ENCODE measurements at places on chromosomes 11 and 22.

DNA sequence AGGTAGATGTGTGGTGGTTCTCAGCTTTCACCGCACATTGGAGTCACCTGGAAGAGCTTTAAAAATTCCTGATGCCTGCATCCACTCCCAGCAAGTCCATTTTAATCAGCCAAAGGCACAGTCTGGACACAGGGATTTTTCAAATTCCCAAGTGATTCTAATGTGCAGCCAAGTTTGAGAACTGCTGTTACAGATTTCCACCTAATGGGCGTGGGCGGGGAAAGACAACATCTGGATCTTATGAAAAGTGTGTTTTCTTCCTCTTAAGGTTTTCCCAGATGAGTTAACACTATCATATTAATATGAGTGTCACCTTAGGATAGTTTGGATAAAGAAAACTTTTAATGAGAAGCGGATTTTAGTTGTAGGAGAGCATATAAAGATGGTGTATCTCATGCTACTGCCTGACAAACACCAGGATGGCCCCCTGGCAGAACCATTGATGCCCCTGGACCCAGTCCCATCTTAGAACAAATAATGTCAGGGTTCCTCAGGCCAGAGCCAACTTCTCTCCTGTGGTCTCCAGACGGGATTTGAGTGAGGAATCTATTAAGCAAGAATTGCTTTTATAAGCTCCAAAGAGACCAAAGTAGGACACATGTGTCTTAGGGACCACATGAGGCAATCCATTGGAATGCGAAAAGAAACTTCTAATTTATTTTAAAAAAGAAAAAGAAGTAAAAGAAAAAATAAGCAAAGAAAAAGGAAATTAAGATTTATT lies 31.9 kb downstream of the POU2AF1 start:
- no peak for DNase-seq

DNA sequence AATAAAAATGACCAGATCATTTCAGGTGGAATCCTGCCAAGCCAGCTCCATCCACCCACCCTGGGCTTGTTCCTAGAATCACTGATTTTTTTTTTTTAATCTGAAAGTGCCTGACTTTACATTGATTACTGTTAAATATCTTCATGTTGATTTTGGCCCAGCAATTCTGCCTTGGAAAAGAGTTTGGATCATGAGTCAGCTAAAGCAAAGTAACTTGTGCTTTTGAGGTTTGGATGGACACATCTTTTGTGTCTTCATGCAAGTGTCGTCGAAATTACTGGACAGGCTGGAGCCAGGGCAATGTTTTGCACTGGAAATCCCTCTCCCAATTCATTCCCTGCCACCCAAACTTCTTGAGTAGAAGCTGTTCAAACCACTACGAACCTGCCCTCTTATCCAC lies 164.0 kb upstream of the SYT13 start:
- DNase-seq: peak; percentile 56

DNA sequence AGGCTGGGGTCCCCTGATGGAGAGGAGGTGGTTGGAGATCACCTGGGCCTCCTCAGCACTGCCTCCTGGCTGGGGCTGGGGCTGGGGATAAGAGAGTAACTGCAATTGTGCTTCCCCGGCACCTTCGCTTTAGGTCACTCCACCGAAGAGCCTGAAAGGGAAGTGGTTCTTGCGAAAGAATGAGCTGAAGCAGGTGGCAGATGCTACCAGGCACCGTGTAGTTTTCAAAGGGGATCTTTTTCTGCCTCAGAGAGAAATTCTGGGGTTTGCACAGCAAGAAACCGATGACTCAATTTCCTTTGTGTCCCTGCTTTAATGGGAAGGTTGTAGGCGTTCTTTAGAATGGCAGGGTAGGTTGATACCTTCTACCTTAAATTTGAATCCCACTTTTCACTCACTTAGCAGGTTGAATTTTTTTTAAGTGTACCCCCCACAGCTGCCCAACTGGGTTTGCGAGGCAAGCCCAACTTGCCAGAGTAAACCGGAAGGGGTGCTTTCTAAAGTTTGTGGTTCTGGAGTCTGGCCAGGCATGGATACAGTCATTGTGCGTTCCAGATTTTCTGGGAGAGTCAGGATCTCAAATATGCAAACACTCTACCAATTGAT lies 5.3 kb downstream of the CD44 start:
- DNase-seq: peak; percentile 92

DNA sequence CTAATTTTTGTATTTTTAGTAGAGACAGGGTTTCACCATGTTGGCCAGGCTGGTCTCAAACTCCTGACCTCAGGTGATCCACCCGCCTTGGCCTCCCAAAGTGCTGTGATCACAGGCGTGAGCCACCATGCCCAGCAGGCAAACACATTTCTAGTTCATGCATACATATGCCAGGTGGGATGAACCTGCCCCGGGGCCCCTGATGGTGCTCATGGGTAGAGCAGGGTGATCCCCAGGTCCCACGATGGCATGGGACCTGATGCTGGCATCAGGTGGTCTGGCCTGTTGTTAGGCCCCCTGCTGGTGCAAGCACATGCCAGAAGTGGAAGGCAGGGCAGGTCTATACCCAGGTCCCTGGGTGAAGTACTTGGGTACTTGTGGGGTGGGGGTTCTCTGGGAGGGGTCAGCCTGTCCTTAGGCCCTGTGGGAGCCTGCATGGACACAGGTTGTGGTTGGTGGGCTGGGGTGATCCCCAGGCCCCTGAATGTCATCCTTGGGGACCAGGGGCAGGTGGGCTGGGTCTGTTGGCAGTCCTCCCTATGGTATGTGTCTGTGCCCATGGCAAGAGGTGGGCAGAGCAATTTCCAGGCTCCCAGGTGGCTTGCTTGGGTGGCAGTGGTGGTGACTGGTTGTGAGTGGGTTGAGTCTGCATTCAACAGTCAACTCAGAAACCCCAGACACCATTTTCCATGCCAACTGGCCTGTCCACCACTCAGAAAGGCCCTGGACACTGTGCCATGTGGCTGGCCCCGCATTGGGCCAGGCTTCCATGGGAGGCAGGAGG lies 9.6 kb upstream of the RGL4 start:
- DNase-seq: no peak

- peak; percentile 22 for DNase-seq
These were observed 16.0 kb downstream of the USH1C start for GRCh38 chr11:17528181-17528691.

GRCh38 chr11:28071305-28071704 lies 36.7 kb downstream of the KIF18A start:
- no peak for DNase-seq

DNA sequence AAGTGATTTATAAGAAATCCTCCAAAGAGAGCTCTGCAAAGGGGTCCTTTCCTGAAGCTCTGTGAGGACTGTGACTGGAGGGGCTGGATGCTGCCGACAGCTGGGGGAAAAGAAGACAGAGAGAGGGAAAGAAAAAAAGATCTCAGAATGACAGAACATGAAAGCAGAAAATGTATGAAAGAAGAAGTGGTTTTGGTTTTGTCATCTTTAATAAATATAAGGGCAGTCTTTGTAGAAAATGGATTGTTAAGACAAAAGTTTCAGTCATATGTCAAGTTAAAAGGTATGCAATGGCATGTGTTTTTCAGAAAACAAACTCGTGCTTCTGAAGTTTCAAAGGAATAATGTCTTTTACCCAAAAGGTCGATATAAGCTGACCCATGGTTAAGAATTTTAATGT lies 105.5 kb downstream of the CCDC83 start:
- DNase-seq: no peak

- peak; percentile 79 for DNase-seq
These were observed 224.3 kb upstream of the C11orf87 start for GRCh38 chr11:109197656-109198055.

- no peak for DNase-seq
These were observed 414.8 kb downstream of the BUD13 start for GRCh38 chr11:116357784-116358544.

- peak; percentile 11 for DNase-seq
These were observed 135.8 kb upstream of the TIMP3 start for GRCh38 chr22:32665676-32666075.
